ENCODE measurements at places on chromosomes 2 and 18.

- no peak for DNase-seq
Observed at GRCh38 chr2:8168876-8169424, 512.9 kb upstream of the ID2 start.

DNA sequence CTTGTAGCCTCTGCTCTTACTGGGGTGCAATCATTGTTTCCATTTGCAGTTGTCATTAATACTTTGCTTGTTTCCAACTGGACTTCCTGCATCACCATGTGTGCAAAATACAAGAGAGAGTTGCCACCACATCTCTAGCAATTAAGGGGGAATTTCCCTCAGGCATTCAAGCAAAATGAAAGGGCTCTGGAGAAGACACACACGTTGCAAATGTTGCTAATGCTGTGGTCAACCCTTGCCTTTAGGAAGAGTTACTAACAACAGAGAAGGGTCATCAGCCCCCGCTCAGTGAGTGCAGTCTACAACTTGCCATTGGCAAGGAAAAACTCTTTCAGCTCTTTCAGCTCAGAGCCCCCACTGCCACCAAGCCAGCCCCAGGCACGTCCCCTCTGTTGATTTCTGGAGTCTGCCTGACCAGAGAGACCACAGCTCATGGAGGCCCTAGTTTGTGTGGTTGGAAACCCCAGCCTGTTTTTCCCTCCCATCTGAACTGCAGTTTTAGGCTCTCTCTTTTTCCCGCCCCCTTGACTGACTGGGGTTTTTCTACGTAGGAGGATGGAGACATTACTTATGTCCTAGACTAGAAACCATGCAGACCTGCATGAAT lies 25.9 kb upstream of the GPR45 start:
- DNase-seq = no peak

DNA sequence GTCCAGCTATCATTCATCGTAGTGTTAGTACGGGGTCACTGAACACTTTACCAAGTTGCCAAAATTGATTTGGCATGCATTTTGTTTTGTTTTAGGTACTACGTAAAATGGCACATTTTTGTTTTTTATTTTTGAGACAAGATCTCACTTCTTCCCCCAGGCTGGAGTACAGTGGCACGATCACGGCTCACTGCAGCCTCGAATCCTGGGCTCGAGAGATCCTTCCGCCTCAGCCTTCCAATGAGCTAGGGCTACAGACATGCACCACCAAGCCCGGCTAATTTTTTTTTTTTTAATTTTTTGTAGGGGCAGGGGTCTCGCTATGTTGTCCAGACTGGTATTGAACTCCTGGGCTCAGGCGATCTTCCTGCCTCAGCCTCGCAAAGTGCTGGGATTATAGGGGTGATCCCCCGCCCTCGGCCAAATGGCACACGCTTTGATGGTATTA lies 786 bp downstream of the TAF1B start:
- DNase-seq = no peak

DNA sequence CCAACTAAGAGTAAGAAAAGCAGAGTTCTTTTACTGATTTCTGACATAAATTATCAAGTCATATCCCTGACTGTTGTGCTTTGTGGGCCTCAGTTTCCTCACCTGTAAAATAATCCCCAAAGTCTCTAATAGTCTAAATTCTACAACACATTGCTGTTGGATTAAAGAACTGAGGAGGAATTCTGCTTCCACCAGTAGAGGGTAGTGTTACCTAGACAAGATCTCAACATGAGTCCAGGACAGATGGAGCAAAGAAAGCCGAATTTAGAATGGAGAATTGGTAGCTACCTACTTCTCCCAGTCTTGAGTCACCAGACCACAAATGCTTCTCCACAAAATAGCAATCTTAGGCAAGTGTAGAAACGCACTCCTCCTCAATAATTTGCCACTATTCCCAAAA lies 462.5 kb upstream of the FSHR start:
- no peak for DNase-seq

DNA sequence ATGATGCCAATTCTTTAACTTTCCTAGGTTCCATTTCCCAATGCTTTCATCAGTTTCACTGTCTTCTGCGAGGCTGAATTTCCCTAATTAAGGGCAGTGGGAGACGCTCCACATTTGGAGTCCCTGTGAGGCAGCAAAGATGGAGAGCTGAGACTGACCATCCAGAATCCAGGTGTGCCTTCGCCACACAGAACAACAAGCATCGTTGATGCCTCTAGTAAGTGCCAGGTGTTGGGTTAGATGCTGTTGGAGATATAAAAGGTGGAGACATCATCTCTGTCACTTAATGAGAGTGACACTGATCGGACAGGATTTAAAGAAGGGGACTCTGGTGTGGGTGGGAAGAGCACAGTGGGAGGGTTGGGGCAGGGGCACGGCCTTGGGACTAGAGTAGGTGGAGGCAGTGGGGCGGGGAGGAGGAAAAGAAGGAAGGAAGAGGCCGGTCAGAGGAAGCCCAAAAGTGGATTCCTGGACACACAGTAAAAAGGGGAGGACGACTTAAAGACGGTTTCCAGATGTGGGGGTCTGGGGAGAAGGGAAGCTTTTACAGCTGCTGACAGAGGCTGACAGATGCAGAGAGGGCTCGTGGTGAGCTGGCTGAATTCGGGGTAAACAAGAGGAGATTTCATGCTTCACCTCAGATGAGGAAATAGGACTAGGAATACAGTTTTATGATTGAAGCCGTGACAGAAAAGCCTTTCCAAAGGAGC lies 113.0 kb downstream of the BCL2 start:
- DNase-seq = no peak

GRCh38 chr2:217856871-217857270 lies 145.9 kb downstream of the TNS1 start:
- no peak for DNase-seq

GRCh38 chr2:74603282-74604000 lies 44.7 kb downstream of the M1AP start:
- no peak for DNase-seq

- DNase-seq = peak; percentile 25
Observed at GRCh38 chr2:15177103-15177502, 384.0 kb downstream of the NBAS start.

GRCh38 chr2:127103243-127104165 lies 3.5 kb downstream of the BIN1 start:
- no peak for DNase-seq

DNA sequence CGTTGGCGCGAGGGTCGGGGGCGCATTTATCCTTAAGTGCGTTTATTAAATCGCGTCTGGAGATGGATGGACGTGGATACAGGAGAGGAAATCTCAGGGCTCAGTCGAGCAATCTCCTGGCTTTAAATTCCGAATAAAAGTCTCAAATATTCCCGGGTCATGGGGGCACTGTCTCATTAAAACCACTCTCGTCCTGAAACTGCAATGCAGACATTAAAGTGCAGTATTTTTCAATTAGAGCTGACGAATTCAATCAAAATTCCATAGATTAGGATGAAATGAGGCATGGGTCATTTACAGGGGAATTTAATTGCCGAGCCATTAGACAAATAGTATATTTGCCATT lies 10.7 kb upstream of the GBX2 start:
- DNase-seq = no peak

DNA sequence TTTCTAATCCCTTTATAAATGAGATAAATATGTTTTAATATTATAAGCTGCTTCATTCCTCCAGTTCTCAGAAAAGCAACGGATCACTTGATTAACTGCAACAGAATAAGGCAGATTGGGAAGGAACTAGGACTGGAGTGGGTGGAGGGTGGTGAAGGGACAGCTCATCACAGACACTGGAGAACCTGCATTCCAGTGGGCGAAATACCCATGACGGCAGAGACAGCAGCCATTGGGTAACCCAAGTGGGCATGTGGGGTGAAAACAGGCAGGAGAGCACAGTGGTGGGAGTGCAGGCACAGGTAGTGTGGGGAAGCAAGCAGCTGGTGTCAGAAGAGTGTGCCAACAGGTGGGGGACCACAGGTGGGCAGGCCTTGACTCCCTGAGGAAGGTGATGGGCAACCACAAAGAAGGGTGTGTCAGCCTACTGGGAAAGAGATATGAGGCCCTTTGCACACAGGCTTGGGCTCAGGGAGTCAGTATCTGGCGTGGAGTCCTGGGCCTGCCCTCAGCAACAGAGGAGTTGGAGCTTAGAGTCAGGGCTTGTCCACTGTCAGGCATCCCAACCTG lies 27.2 kb downstream of the DPYSL5 start:
- no peak for DNase-seq

GRCh38 chr2:88517759-88518201 lies 65.3 kb upstream of the FOXI3 start:
- DNase-seq = no peak

DNA sequence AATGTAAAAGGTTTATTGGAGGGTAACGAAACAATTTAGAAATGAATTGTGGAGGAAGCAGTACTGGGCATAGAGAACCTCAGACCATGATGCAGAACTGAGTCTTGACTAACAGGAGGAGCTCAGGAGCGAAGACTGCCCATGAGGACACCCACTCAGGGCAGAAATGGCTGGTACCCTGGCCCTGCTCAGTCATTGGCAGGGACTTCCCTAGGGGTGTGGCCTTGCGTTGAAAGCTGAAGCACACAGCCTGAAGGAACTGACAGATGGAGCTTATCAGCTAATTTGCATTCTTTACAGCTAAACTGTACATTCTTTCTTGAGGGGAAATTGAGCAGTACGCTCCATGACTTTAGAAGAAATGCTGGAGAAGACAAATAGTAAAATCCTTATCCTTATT lies 57.1 kb downstream of the PDK1 start:
- DNase-seq = no peak

DNA sequence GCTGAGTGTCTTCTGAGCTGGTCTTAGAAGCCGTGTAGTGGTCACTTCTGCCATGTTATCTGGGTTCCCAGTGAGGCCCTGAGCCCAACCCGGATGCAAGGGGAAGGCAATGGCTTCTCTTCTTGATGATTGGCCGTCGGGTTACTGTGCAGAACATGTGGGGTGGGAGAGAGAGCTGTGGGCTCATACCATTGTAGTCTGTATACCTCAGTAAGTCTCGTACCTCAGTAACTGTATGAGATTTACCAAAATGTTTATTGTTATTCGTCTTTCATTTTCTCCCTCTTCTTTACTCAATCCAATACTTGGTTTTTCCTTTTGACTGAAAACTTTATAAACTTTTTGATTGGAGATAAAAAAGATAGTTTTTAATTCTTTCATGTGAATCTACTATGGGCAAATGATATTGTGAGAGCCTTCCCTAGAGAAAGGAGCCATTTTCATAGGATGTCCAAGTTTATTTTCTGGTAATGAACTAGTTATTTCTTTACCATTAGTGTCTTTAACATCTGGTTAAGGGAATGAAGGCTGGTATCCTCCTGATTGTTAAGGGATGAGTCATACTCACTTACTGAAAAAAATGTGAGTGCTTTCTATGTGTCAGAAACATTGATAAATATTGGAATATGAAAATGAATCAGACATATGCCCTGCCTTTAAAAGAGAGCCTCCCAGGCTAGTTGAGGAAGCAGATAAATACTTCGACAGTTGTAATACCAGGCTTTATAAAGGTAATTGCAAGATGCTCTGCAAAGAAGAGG lies 129.9 kb downstream of the PRPF40A start:
- no peak for DNase-seq

GRCh38 chr2:160229591-160229990 lies 29.5 kb upstream of the ITGB6 start:
- DNase-seq = no peak

- DNase-seq = no peak
Observed at GRCh38 chr18:68847219-68847837, 49.4 kb downstream of the CCDC102B start.

Measured in stimulated activated CD4-positive, alpha-beta T cell treated with anti-CD3 and anti-CD28 coated beads, Interleukin-15, amount 100 ng/mL, for 1 hour (primary cell).